ENCODE measurements at places on chromosomes 16 and 17. TPM values are rescaled to one million over a fixed set of nuclear protein-coding genes. Genes with fewer than 3 reads are reported as not detected.

GRCh38 chr17:77393867-77394539 is 253.2 kb downstream of the SEC14L1 start:
- no peak for DNase-seq

GRCh38 chr17:6427279-6427781 is 7.6 kb downstream of the AIPL1 start:
- peak; percentile 65 for DNase-seq

DNA sequence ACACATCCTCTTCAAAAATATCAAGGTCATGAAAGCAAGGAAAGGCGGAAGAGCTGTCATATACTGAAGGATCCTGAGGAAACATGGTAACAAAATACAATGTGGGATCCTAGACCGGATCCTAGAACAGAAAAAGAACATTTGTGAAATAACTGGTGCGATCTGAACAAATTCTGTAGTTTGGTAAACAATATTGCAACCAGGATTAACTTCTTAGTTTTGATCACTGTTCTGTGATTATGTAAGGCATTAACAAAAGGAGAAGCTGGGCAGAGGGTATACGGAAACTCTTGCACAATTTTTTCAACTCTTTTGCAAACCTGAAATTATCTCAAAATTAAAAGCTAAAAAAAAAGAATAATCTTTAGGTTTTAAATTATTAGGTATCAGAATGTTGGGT is 109.7 kb downstream of the TRIM37 start:
- DNase-seq: no peak

GRCh38 chr16:17359788-17360390 is 110.9 kb downstream of the XYLT1 start:
- peak; percentile 66 for DNase-seq

KREMEN2 gene
- 0.12 TPM for total RNA-seq

DNA sequence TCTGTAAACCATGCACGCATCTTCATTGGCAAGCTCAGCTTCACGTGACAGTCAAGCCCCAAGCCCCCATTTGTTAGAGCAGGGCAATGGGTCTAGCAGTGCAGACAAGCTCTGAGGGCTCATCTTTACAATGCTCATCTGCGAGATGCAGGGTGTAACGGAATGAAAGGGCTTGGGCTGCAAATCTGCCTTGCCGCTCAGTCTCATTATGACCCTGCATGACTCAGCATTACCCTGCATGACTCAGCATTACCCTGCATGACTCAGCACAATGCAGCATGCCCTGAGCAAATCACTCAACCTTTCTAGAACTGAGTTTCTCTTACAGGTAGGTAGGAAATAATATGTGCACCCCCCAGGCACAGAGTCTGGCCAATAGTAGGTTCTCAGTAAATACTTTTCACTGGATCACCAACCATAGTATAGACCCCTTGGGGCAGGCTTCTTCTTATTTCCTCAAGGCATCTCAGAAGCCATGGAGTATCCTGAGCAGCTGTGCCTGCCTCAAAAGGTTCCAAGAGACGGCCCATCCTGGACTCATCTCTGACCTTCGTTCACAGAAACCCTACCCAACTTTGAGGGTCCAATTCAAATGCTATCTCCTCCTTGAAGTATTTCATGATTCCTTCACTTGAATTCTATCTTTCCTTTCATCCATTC is 391.3 kb upstream of the CDH5 start:
- DNase-seq: no peak

GRCh38 chr17:82685291-82685690 is 13.2 kb downstream of the RAB40B start:
- no peak for DNase-seq
